ENCODE measurements at places on chromosomes 7 and 10.

DNA sequence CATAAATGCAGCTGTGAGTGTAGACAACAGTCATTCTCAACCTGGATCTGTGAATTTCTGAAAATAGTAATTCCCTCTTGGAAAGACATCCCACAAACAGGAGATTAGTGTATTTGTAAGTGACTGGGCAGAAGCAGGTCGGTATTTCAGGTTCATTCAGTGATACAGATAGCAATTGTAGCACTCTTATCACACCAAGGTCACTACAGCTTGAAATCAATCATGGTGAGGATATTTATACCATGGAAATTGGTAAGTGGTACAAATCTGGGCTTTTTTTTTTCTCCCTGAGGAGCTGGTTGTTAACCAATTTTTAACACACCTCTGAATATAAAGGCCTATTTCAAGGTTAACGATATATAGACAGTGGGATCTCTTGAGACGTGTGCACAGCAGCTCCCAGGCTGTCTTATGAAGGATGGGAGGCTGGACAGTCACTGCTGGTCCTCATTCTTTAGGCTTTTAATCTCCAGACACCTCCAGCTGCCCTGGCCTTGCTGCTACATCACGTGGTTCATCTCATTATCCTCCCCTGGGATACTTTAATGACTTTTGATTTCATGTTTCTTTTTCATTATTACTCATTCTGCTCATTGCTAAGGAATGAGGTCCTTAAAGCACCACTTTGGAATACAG is 87.1 kb downstream of the ITGA8 start:
- no peak for DNase-seq

DNA sequence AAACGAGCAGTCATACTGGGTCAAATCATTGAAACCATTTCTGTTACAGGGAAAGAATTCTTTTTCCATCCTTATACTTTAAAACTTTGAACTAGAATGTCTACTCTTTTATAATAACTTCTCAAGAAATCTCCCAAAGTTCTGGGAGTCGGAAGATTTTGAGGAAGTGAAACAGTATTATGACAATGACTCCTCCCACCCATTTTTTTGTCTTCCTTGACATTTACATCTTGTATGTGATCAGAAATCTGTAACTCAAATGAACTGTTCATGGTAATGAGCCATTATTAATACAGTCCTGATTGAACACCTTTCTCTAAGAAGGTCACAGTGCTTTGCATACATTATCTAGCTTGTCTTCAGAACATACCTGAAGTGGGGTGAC is 227.4 kb downstream of the CELF2 start:
- no peak for DNase-seq

DNA sequence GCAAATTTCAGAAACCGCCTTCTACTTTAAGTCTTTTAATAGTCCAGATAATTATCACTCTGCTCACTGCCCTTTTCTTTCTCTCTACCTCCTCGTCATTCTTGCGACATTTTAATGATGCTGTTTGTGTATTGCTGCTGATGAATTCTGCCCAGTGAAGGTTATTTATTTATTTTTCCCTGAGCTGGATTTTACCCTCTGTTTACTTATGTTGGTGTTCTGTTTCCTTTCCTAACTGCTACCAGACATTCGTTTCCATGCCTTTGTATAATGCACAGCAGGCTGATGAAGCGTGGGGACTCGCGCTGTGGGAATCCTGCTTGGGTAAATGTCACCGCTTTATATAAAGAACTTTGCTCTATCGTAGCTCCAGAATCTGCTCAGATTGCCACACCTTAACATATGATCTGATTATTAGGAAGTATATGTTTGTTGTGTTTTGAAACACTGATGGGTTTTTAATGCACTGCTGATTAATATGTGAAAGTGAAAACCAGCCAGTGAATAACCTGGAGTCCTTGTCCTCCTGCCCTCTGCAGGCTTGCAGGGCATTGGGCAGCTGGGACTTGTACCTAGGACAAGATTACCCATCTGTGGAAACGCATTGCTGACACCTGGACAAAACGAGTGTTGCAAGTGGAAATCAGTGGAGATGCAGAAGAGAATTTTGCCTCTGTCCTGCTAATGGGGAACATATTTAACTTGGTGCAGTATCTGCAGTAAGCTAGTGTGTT is 291.5 kb downstream of the SDK1 start:
- no peak for DNase-seq

GRCh38 chr7:150803161-150803860 is 2.7 kb downstream of the TMEM176A start:
- DNase-seq, result no peak

DNA sequence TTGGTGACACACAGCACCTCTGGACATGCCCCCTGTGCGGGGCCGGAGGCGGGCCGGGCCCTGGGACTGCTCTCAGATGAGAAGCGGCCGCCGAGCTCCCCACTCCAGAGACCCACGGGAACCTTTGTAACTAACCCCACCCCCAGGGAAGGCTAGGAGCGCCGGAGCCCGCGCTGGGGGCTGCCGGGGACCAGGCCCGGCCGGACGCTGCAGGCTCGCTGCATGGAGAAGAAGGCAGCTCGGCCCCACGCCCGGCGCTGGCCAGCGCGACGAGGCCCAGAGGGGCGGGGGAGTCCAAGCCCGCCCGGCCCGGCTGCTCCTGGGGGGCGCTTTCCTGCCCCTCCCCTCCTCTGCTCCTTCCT is 36.5 kb downstream of the AGAP3 start:
- DNase-seq, result no peak

GRCh38 chr10:117264782-117265181 is 23.9 kb downstream of the SLC18A2 start:
- DNase-seq, result no peak

GRCh38 chr7:18535810-18536415 is 40.4 kb downstream of the HDAC9 start:
- no peak for DNase-seq

- DNase-seq, result peak; percentile 32
Observed at GRCh38 chr7:150568714-150569113, 1.5 kb downstream of the GIMAP4 start.

GRCh38 chr7:51040787-51041186 is 258.1 kb upstream of the GRB10 start:
- no peak for DNase-seq

DNA sequence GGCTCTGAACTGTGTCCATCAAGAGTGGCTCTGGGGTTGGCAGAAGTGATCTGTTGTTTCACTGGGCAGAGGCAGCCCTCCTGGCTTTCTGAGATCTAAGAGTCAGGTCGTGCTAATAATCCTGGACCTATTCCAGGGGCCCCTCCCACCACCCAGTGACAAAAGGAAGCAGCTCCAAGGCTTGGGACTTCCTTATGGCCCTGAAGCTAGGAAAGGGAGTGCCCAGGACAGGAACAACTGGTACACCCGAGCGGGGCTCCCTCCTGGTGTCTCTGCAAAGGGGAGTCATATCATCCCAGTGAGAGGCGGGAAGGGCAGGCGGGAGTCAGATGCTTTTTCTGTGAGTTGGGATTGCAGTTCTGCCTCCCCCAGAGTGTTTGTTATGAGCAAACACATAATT is 32.3 kb downstream of the RPS24 start:
- no peak for DNase-seq
